Stimulated activated CD4-positive, alpha-beta T cell treated with anti-CD3 and anti-CD28 coated beads, Interleukin-2, amount 100 ng/mL, for 48 hours (primary cell): ENCODE measurements at places on chromosomes 2 and 18.
A peak's percentile ranks its signal among the peaks of the same experiment; 100 is the strongest.

DNA sequence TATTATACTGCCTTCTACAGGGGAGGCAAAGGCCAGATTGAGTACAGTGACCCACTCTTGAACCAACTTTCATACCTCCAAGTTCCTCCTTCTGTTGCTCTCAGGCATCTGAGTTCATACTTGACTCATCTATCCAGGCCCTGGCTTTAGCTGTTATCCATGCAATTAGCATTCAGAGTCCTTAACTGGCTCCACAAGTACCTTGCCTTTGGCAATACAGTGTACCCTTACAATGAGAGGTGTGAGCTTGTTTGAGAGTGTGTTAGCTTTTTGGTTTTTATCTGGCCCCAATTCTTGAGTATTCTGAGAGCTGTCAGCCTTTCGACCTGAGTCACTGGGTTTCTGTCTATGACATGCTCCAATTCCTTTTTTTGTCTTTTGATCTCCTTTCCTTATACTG lies 60.2 kb downstream of the EHD3 start:
- no peak for DNase-seq

DNA sequence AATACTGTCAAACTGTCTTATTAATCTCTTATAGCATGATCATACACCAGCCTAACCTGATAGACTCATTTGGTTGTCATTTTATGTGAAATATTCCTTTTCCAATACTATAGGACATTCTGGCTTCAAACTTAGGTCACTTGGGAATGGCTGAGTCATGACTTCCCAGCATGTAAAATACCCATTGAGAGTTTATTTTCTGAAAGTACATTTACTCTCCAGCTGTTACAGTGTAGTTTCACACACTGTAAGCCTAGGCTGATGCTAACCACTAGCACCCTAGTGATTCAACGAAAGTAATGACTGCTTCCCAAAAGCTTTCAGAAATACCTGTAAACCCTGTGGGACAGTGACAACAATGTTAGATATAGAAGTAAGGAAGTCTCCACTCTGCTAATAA lies 93.8 kb downstream of the FIGN start:
- DNase-seq, result no peak

- DNase-seq, result no peak
Observed at GRCh38 chr2:88108796-88109195, 19.1 kb downstream of the FABP1 start.

GRCh38 chr2:167504695-167505094 lies 616.4 kb downstream of the XIRP2 start:
- DNase-seq, result no peak

DNA sequence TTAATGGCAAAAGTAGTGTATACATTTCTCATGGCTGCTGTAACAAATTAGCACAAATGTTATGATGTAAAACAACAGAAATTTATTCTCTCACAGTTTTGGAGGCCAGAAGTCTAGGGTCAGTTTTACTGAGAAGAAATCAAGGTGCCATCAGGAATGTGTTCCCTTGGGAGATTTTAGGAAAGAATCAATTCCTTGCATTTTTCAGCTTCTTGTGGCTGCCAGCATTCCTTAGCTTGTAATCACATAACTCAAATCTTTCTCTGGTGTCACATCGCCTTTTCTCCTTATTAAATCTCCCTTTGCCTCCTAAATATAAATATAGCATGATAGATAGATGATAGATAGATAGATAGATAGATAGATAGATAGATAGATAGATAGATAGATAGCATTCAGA lies 307.0 kb upstream of the REG3G start:
- DNase-seq, result no peak

DNA sequence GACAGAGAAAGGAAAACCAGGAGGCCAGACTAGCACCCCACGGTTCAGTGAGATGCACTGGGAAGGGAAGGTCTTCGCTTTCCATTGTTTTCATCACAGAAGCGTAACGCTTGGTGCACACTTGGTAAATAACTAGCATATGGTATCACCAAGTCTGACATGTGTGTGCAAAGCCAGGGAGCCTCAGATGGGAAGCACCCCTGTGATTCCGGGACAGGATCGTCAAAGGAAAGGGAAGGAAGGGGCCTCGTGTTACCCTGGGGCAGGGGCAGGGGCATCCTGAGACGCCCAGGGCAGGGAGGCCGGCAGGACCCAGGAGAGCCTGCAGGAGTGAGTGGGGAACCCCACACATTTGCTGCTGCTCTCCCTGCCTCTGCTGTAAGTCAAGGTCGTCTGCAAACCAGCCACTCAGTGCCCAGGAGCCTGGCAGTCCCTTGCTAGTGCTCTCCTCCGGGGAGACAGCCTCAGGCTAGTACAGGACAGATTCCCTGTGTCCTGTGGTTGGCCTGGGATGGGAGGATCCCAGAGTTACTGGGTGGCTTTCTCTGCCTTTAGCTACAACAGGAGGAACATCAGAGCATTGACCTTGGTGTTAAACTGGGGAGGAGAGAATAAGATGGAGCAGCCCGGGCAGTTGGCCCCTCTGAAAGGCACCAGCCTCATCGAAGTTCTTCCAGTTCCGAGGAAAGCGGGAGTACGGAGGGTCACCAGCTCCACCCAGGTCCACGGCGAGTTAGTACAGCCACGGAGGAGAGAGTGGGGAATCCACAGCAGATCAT lies 192.5 kb downstream of the NDUFA10 start:
- DNase-seq, result no peak

DNA sequence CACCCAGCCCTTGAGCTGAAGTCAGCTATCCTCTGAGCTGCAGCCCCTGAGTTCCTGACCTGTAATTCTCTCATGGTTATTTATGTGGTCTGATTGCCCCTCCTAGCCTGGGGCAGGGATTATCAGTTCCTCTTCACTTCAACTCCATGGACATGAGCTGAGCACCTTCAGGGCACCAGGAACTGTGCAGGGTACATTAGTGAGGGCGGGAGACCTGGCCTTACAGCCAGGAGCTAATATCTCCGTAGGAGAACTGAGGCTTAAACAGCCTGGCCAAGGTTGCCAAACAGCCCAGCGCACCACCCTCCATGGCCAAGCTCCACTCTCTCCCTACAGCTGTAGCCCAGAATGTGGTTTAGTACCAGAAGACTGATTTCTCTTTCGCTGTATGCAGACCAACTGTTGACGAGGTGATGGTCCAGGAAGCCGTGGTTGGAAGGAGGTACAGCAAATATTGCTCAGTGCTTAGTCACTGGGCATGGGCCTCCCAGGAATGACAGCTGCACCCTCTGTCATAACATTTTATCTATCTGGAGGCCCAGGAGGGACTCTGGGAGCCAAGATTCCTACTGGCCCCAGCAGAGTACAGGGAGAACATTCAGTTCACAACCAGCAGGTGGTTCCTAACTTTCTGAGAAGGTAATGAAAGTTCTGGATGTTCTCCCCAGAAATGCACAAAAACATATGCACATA lies 228.7 kb upstream of the SIX2 start:
- DNase-seq, result peak; percentile 5

DNA sequence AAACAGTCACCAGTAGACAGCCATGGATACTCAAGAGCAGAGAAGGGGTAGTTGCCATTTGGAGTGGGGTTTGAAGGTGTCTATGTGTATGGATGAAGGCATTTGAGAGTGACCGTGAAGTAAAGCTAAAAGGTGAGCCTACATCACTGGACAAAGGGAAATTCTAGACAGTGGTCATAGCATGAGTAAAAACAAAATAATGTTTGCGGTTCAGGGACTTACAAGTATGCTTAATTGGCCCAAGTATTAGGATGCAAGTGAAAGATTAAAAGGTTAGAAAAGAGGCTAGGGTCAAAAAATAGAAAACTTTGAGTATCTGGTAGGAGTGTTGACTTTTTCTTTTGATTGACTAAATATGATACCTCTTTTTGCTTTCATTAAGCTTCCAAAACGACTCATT lies 238.1 kb upstream of the SLC8A1 start:
- no peak for DNase-seq
